Caki2 (cell line): ENCODE measurements at places on chromosomes 16 and 17. TPM values are rescaled to one million over a fixed set of nuclear protein-coding genes. Genes with fewer than 3 reads are reported as not detected.

DNA sequence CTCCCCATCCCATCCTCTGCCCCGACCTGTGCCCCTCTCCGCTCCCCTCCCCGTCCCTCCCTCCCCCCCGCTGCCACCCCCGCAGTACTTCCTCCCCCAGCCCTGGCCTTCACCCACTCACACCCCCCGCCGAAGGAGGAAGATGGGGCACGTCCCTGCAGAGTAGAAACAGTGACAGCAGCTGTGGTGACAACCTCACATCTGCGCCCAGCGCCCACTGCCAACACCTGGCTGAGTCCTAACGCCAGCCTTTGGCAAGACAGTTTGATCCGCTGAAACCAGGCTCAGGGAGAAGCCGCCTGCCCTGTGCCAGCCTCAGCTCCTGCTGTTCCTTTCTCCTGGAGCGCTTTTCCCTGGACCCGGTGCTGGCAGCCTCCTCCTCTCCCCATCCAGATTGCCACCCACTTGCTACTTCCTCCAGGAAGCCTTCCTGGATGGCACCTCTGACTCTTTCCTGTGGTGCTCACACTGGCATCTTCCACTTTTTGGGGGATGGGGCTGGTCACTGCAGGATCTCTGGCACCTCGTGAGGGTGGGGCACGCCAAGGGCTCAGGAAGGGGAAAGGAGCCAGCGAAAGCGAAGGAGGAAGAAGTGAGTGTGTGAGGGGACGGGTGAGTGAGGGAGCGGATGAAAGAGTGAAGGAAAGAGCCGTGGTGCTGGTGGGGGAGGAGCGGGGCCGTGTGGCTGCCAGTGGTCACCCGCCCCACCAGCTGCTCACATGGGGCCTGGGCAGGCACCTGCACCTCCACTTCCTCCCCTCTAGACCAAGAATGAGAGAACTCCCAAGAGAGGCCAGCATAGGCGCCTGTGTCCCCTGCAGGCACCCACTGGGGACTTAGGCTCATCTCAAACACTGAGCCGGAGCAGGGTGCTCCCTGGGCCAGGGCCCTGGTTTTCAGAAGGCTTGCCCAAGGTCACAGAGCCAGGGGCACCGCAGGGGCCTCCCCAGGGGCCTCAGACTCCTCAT lies 27.0 kb downstream of the ZFPM1 start:
- no peak for DNase-seq

GRCh38 chr17:37650419-37651003 lies 7.3 kb upstream of the DDX52 start:
- peak; percentile 27 for DNase-seq

GRCh38 chr16:50467943-50468748 lies 80.0 kb upstream of the NKD1 start:
- no peak for DNase-seq

DNA sequence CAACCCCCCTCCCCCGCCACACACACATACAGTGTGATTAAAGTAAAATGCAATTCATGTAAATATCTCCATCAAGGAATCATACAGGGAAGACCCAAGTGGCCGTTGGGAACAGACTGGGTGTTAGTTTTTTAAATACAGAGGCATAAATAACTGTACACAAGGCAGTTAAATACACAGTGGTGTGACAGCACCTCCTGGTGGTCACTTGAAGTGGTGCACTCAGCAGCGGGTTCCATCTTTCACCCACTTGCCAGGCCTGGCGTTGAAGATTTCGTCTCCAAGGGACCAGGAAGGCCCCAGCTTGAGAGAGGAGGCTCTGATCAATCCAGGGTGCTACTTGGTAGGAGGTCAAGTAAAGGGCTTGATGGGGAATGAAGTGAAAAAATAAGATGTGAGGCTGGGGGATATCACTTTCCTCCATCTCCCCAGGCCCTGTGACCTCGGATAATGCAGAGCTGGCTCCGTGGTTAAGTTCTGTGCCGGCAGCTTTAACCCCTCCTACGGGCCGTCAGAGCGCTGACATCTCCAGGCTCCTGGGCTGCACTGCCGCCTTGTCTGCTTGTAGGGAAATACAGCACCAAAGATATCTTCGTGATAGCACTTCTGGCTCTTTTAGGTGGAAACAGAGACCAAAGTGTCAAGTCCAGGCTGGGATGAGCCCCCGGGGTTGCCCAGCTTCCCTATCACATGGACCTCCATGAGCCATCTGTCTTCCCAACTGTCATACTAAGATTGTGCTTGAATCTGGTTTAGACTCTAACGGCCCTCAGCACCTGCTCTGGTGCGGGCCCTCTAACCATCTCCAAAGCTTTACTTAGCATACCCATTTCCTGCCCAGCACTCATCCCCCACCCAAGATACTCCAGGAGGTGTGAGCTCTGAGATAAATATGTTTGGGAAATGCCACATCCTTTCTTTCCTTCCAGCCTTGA lies 20.7 kb downstream of the LGALS9 start:
- DNase-seq: no peak

The TPSD1 gene
- total RNA-seq: not detected in 2 replicates

The CRISPLD2 gene
- total RNA-seq: 0.84 and 5.1 TPM in 2 replicates

The ECI1 gene
- total RNA-seq: 120 and 165 TPM in 2 replicates
